ENCODE measurements at places on chromosomes 5 and 9.

GRCh38 chr5:94761055-94761454, 142.6 kb downstream of the SLF1 start:
- no peak for DNase-seq

DNA sequence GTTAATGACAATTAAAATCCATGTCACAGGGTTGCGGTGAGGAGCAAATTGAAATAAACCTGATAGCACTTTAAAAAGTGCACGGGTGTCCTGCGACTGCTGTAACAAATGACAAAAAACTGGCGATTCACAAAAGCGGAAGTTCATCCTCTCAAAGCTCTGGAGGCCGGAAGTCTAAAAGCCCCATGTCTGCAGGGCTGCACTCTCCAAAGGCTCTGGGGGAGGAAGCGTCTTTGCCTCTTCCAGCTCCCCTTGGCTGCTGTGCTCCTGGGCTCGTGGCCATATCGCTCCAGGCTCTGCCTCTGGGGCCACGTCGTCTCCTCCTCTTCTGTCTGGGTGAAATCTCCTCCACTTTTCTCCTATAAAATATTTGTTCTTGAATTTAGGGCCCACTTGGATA, 273.9 kb upstream of the IRX2 start:
- DNase-seq, result no peak

DNA sequence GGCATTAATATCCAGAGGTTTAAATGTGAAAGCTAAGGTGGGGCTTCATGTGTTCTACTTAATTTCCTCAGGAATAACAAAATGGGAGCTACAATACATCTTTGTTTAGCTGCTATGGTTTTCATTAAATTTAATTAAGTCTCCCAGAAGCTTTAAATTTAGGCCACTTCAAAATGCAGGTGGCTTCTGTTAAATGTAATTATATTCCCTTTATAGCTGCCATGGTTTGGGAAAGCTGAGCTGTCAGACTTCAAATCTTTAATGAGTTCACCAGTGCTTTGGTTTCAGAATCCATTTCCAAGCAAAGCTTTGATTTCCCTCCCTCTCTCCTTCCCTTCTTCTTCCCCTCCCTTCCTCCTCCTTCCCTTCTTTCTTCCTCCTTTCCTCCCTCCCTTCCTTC, 58.4 kb upstream of the FAM170A start:
- DNase-seq, result no peak

- DNase-seq, result no peak
These were observed 23.4 kb downstream of the CEMIP2 start for GRCh38 chr9:71744754-71745521.

- no peak for DNase-seq
These were observed 429.9 kb downstream of the CAAP1 start for GRCh38 chr9:26462751-26463150.

DNA sequence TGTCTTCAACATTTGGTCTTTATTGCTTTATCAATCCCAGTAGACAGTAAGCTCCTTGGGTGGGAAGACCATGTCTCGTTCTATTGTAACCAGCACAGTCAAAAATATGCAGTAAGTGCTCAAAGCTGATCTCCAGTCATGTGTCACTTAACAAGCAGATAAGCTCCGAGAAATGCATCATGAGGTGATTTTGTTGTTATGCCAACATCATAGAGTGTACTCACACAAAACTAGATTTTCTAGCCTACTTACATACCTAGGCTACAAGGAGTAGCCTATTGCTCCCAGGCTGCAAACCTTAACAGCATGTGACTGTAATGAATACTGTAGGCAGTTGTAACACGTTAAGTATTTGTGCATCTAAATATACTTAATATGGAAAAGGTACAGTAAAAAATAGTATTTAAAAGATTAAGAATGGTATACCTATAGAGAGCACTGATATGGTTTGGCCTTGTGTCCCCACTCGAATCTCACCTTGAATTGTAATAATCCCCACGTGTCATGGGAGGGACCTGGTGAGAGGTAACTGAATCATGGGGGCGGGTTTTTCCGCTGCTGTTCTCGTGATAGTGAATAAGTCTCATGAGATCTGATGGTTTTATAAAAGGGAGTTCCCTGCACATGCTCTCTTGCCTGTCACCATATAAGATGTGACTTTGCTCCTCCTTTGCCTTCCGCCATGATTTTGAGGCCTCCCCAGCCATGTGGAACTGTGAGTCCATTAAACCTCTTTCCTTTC, 39.8 kb upstream of the PCSK5 start:
- DNase-seq, result no peak

DNA sequence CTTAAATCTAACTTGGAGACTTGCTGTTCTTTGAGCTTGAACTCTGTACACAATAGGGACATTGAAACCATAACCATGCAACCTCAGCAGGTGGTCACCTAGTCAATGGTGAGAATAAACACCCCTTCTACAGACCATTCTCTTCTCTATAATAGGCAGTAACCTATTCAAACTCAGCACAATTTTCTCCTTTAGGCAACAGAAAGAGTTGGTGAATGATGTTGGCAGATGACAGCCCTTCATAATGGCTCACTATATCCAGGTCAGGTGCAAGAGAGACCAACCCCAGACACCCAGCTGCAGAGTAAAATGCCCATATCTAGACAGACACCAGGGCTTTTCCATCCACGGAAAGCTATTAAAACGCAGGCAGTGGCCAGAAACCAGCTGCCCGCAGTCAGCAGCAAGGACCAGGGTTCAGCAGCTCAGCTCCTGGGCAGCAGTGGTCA, 106.7 kb downstream of the SERINC5 start:
- DNase-seq, result no peak

DNA sequence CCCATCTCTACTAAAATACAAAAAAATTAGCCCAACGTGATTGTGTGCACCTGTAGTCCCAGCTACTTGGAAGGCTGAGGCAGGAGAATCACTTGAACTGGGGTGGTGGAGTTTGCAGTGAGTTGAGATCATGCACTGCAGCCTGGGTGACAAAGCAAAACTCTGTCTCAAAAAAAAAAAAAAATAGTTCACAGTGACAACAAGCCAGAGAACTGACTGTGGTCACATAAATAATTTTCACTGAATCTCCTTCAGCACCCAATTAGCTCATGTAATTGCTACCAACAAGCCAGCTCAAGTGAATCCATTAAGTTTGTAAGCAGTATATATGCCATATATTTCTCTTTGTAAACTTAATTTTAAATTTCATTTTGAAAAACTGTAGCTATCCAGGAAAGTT, 14.5 kb upstream of the AFAP1L1 start:
- DNase-seq, result no peak

All from RWPE1 (cell line).